ENCODE measurements at places on chromosomes 12 and 14.

DNA sequence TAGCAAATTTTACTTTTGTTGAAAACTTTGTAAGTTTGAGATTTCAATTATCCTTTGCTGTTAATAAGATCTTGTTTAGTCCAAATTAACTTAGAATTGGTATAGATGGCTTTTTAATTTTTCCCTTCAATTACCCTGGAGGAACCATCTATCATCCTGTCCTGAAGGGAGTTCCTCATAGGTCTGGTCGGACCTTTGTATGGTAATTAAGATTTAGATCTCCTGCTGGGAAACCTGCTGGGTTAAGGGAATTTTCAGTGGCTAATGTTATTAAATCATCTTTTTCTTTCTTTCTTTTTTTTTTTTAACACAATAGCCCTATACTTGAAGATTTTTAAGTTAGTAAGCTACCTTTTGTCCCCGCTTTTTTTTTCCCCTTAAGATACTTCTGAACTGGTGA lies 63.0 kb upstream of the PRMT8 start:
- DNase-seq = no peak

DNA sequence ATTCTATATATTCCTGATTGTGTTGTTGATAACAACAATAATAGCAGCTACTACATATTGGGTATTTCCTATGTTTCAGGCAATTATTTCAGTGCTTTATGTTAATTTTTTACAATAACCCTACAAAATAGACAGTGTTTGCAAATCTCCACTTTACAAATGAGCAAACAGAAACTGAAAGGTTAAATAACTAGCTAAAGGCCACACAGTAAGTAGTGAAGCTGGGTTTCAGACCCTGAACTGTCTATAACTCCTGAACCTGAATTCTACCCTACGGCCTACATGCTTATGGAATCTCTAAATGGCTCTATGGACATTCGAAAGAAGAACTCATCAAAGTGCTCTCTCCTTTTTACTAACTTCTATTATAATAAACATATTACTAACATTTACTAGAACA lies 19.7 kb upstream of the NUDT4 start:
- no peak for DNase-seq

GRCh38 chr12:75986001-75986746 lies 45.4 kb downstream of the PHLDA1 start:
- no peak for DNase-seq

GRCh38 chr14:105075379-105076295 lies 10.4 kb upstream of the GPR132 start:
- no peak for DNase-seq

GRCh38 chr14:85501751-85502150 lies 28.2 kb upstream of the FLRT2 start:
- no peak for DNase-seq

- no peak for DNase-seq
Observed at GRCh38 chr12:20508359-20508758, 140.0 kb downstream of the PDE3A start.
